ENCODE measurements at places on chromosomes 11 and 22. TPM values are rescaled to one million over a fixed set of nuclear protein-coding genes. Genes with fewer than 3 reads are reported as not detected.

- H3K27ac ChIP-seq: no peak overlapping the region
- H3K27me3 ChIP-seq: peaks cover 23% of the 10 kb centered on the region
- H3K4me3 ChIP-seq: no peak overlapping the region
- H3K36me3 ChIP-seq: no peaks in the 10 kb centered on the region
- DNase-seq: no peak
- H3K4me1 ChIP-seq: no peaks in the 10 kb centered on the region
These were observed 11.7 kb downstream of the TRPM5 start for GRCh38 chr11:2432628-2433071.

- peaks cover 25% of the 10 kb centered on the region for H3K36me3 ChIP-seq
- H3K27me3 ChIP-seq: peaks cover 25% of the 10 kb centered on the region
- peak within 1 kb of the TSS; percentile 93 for H3K27ac ChIP-seq
These were observed at the start of gene TBRG1 for GRCh38 chr11:124622531-124623451. TBRG1 (plus strand) TSS chr11:124622864; CDS start chr11:124623084, 220 bp downstream.

DNA sequence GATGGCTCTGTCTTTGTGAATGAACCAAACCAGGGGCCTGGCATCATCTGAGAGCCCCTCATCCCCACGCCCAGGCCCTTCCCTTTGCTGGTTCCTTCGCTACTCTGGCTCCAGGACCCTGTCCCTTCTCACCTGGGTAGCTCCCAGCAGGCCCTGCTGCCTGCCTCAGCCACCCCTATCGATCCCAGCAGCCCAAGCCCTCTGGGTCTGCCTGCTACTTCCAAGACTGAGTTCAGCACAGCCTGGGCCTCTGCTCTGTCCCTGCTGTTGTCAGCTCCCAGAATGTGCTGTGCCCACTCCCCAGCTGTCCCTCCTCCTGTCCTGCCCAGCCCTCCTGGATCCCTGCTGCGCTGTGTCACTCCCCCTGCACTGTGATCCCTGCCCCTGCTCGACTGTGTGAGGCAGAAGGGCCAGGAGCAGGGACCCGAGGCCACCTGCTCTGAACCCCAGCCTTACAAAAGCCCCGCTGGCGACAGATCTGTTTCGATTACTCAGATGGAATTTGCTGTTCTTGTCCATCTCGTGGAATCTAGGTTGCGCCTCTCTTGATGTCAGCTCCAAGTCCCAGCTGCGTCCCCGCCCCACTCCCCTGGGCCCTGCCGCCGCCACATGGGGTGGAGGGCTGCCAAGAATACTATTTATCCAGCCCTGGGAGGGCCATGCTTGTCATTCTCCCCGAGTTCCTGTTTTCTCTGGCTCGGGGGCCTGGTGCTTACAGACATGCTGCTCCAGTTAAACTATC is 13.0 kb downstream of the MRPL21 start:
- peaks cover 35% of the 10 kb centered on the region for H3K36me3 ChIP-seq
- no peaks in the 10 kb centered on the region for H3K4me1 ChIP-seq
- H3K27me3 ChIP-seq: no peaks in the 10 kb centered on the region
- no peak overlapping the region for H3K4me3 ChIP-seq
- peak overlapping the region; percentile 28 for H3K27ac ChIP-seq
- peak; percentile 80 for DNase-seq

ARHGAP20 gene
- 0.30 TPM for total RNA-seq

DNA sequence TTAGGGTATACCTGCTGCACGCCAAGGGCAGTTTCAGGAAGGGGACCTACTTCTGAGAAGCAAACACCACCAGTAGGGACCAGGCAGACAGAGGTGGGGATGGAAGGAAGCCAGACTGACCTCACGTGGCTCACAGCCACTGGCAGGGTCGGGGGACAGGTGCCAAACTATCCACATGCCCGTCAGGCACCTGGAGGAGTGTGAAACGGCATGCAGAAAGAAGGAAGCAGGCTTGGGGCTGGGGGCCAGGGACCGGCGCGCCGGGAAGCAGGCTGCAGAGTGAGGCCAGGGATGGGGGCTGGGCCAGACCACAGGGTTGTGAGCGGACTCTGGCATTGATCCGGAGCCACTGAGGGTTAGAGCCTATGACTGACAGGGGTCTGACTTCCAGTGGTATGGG is 47.5 kb downstream of the CDKN1C start:
- no peak overlapping the region for H3K4me3 ChIP-seq
- H3K27ac ChIP-seq: peak overlapping the region; percentile 67
- peaks cover 39% of the 10 kb centered on the region for H3K4me1 ChIP-seq
- no peak for DNase-seq
- H3K36me3 ChIP-seq: no peaks in the 10 kb centered on the region
